ENCODE measurements at places on chromosomes 5 and 9.
A peak's percentile ranks its signal among the peaks of the same experiment; 100 is the strongest.

DNA sequence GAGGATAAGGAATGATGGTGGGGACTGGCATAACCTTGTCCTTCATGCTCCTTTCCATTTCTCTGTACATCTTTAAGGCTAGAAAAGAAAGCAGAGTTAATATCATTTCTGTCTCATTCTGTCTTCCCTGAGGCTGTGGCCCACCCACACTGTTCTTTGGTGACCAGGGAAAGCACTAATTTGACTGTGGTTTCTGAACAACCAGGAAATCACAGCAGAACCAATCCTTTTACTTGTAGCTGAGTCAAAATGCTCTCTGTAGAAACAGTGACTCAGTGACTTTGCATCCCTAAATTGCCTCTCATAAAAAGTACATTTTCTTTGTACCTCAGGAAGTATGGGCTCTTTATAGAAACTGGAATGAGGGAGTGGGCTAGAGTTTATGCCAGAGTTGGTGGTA, 28.1 kb downstream of the IL33 start:
- no peak for DNase-seq

GRCh38 chr5:14204785-14205321, 61.7 kb downstream of the TRIO start:
- no peak for DNase-seq

GRCh38 chr5:143395638-143396352, 7.7 kb downstream of the NR3C1 start:
- no peak for DNase-seq

- DNase-seq: no peak
These were observed 339.9 kb downstream of the ACTL7B start for GRCh38 chr9:108515856-108516255.

GRCh38 chr5:90612919-90613318, 54.3 kb downstream of the ADGRV1 start:
- DNase-seq: no peak

DNA sequence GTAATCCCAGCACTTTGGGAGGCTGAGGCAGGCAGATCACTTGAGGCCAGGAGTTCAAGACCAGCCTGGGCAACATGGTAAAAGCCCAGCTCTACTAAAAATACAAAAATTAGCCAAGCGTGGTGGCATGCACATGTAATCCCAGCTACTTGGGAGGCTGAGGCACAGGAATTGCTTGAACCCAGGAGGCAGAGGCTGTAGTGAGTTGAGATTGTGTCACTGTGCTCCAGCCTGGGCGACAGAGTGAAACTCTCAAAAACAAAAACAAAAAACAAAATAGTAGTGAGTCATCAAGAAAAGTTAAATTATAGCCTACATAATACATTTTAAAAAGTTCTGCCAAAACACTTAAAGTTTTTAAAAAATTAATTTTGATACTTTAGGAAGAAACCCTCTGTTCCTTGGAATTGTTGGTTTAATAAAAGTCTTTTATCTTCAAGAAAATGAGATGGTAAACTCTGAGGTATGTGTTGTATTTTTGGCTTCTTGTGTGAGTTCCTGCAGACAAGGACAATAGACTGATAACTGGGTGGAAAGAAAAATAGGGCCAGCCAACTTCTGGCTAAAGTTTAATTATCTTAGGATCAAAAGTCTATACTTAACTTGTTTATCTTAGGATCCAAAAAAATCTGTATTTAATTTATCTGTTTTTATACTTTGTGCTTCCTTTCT, 9.3 kb downstream of the RUSC2 start:
- DNase-seq: no peak

DNA sequence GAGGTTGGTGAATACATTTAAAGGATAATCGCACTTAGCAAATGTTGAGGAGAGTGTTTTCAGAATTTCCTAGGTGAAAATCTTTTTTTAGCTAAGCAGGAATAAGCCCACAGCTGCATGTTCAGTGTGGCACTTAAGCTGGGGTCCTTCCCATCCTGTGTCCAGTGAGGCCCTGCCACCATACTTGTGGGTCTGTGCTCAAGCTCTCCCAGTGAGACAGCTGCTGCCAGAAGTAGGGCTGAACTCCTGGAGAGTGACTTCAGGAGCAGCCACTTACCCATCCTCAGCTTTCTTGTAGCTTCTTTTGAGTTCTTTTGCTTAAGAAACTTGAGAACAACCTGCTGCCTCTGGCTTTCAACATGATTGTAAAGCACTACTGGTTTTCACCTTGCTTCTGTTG, 110.0 kb upstream of the DHFR start:
- no peak for DNase-seq

DNA sequence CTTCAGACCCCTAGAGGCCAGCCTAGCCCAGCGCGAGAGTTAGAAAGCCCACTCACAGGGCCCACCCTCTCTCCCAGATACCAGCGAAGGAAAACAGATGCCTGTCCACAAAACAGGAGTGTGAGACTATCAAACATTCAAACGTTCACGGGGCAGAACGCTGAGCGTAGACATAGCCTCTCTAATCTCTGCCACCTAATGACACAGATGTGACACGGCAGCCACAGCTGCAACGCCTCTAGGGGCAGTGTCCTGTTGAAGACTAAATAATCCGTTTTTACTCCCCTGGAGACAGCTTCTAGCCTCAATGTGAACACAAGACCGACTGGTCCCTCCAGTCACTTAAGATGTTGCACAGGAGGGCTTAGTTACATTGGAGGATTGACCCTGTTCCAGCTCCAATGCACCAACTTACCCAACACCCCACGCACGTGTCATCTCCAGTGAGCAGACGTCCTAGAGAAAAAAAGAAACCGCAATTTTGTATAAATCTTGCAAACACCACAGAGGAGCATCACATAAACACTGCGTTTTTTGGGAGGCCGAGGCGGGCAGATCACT, 14.3 kb downstream of the DIPK1B start:
- DNase-seq: no peak

- DNase-seq: no peak
These were observed 86.3 kb downstream of the TLE1 start for GRCh38 chr9:81602887-81603680.

DNA sequence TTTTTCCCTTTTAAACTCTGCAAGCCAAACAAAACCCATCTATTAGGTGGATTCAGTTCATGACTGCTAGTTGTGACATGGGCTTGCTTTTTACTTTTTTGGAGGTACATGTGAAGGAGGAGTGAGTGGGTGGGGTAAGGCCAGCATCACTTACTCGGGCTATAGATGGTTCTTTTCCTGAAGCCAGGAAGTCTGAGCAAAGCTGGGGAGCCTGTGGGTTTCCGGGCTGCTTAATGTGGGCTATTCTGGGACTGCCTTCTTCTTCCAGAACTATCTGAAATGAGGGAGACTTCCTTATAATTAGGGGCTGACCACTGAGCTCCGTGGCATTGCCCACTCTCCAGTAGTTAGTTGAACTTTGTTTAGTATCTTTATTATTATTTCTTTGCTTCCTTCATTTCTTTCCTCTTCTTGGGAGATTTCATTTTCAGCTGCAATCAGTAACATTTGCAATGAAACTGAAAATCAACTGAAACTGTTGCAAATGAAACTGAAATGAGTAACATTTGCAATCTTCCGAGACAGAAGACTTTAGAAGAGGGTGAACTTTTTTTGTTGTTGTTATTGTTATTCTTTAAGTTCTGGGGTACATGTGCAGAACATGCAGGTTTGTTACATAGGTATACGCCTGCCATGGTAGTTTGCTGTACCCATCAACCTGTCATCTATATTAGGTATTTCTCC, 204.9 kb downstream of the LRRC70 start:
- no peak for DNase-seq

DNA sequence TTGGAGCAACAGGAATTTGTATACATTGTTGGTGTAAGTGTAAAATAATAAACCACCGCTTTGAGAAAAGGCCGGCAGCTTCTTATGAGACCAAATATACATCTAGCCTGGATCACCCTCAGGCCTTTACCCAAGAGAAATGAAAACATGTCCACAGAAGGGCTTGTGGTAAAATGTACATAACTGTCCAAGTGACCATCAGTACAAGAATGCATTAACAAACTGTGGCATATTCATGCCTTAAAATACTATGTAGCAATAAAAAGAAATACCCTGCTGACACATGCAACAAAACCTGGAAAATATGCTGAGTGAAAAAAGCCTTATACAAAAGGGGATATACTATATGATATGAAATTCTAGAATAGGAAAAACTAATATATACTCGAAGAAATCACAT, 311.9 kb upstream of the TRPC7 start:
- DNase-seq: peak; percentile 71

GRCh38 chr5:112948458-112948857, 26.4 kb upstream of the REEP5 start:
- DNase-seq: no peak

DNA sequence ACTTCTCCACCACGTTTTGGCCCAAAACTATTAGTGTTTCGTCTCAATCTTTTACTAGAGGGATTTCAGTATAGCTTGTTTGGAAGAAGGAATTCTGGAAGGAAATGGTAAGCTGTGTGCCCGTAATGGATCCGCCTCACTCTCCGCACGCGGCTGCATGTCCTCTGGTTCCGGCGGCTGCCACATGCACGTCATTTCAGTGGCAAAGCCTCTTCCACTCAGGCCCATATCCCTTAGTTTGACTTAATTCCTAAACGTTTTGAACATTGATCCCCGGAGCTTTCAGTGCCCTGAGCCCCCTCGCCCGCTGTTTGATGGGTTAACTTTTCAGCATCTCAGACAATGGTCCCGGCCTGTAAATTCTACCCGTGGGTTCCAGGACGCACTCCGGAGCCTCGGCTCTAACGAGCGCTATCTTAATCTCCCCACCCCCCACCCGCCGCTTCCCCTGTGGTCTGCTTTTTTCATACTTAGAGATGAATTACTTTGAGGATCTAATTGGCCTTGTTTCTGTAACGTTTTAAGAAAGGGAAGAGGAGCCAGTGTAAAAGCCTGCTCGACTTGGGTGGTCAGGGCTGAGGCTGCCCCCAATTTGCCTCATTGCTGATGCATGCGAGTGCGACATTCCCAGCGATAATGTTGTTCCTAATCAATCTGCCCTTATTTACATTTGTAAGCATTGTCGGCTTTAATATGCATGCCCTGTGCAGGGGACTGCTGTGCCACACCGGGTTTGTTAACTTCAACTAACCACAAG, 4.6 kb downstream of the PTCH1 start:
- DNase-seq: no peak

GRCh38 chr5:139872052-139872766, 76.6 kb downstream of the PSD2 start:
- DNase-seq: no peak

DNA sequence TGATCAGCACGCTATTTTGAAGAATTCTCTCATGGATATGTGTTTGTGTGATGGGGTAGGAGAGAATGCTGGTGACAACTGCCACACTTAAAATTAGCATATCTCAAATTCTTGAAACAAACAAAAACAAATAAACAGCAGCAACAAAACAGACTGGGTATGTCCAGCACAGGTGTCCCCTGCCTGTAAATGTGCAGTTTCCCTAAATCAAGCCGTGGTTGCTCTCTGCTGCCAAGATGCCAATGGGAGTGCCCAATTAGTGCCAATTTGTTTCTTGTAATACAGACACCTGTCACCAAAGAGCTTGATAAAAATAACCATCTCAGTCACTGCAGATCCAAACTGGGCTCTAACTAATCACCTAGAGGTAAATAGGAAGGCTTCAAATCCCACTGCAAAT, 144.2 kb upstream of the SMARCA2 start:
- no peak for DNase-seq

- no peak for DNase-seq
These were observed 36.4 kb upstream of the TCF7 start for GRCh38 chr5:134077926-134078580.

- DNase-seq: no peak
These were observed 15.0 kb upstream of the LVRN start for GRCh38 chr5:115947260-115947659.

DNA sequence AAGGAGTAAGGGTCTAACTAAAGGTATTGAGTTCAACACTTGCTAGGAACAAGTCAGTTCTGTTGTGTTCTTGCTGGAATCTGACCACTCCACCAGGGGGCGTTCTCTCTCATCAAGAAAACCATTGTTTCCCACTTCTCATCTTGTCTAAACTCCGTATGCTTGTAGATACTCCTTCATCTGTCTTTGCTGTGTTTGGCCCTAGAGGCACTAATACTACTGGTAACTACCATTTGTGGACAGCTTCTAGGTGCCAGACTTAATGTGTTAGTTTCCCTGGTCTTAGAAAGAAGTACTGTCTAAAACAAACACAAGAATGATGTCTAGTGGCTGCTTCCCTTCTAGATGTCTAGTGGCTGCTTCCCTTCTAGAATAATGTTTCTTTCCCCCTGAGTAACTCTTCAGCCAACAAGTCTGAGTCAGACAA, 18.7 kb upstream of the PTPDC1 start:
- no peak for DNase-seq

GRCh38 chr5:134465816-134466240, 54.1 kb upstream of the CDKN2AIPNL start:
- DNase-seq: peak; percentile 36

GRCh38 chr9:1879501-1879900, 135.6 kb upstream of the SMARCA2 start:
- no peak for DNase-seq

- no peak for DNase-seq
These were observed 672.5 kb upstream of the RORB start for GRCh38 chr9:73824671-73825070.

DNA sequence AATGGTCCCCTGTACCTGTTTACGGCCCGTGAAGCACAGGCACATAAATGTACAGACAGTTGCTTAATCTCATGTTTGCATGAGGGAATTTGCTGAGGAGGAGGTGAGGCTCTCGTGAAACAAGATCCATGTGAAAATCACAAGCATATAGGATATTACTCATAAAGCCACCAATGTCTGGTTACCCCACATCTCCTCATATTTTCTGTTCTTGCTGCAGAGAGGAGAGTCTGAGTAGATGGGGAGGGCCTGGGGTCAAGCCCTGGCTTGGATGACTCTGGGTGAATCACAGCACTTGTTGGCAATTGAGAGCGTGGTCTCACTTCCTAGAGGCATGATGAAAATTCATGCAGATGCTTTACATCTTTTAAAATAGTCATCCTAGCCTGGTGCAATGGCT, 975 bp downstream of the AGXT2 start:
- DNase-seq: peak; percentile 81
